ENCODE measurements at places on chromosomes 1 and 21.

- DNase-seq = no peak
Observed at GRCh38 chr1:66380452-66381212, 153.3 kb upstream of the SGIP1 start.

DNA sequence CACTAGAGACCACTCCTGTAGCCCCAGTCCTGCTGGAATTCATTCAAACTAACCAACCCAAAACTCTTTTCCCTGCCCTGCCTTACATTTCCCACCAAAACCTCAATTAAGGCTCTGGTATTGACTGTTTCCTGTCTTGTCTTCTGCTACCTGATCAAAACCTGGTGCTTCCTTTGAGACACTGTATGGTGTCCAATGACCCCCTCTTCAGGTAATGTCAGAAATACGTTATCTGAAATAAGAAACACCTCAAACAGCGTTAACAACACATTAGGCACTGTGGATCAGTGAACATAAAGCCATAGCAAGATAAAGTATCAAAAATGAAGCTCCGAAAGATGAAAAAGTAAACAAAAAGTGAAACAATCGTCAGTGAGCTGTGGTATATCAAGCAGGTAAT lies 343.2 kb upstream of the ZP4 start:
- no peak for DNase-seq

GRCh38 chr1:186311375-186312051 lies 63.5 kb downstream of the TPR start:
- DNase-seq = no peak

DNA sequence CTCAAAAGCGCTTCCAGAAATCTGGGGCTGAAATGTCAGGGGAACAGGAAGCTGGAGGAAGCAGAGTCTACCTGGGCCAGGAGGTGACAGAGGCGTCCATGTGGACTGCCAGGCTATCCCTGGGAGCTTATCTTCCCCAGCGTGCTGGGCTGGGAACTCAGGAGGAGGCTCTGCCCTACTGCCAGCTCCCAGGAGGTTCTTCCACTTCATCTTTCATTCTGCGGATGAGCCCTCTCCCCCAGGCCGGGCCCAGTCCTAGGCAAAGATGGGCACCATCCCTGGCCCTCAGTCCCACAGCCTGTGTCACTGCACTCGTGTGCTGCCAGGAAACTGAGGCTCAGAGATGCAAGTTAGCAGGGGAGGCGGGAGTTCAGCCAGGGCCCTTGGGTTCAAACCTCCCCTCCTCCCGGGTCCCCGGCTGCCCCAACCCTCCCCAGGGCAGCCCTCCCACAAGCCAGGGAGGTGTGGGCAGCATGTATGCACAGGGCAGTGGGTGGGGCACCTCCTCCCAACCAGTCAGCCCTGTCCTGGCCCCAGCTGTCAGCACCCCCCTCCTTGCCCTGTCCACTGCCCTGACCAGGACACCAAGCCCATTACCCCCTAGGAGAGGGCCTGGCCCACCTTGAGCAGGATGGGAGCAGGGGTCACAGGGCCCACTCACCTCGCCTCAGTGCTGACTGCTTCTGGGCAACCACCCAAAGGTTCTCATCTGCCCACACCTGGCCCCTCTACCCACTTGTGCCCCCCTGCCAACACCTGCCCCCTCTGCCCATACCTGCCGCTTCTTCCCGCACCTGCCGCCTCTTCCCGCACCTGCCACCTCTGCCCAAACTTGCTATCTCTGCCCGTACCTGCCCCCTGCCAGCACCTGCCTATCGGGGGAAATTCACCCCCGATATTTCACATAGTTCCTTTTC lies 226.0 kb downstream of the NPHP4 start:
- no peak for DNase-seq

DNA sequence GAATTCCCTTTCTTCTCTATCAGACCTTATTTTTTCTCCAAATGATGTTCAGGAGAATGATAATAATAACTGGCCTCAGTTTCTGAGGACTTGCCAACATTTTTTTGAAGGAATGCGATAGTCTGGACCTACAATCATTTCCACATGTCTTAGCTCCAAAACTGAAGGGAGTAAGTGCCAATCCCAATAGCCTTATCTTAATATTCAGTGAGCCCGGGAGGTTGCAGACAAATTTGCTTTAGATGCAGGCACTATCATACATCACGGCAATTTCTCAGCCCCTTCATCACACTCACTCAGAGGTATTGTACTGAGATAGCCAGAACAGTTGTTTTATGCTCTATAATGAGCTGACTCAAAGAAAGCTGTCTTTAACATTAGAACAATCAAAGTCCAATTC lies 796.9 kb downstream of the ADGRL2 start:
- no peak for DNase-seq

DNA sequence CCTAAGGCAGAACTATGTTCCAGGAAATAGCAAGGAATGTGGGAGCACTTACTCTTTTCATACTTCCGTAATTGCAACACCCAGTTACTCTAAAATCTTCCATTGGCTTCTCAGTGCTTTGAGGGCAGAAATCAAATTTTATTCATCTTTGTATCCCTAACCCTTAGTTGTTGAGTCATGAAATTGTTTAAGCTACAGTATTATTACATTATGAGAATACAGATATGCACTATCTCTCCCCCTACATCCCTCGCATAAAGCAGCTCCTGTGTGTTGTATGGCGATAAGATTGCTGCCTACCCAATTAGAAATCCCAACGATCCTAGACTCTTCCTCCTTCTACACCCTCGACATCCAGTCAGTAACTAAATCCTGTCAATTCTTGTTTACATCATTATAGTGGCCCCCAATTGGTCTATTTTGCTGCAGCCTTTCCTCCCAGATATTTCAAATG lies 2.6 kb downstream of the AIDA start:
- no peak for DNase-seq

All from stimulated activated effector memory CD8-positive, alpha-beta T cell treated with anti-CD3 and anti-CD28 coated beads, Interleukin-12 subunit alpha, Interleukin-12 subunit beta, amount 100 ng/mL, for 72 hours (primary cell).